ENCODE measurements at places on chromosomes 6 and 20.

DNA sequence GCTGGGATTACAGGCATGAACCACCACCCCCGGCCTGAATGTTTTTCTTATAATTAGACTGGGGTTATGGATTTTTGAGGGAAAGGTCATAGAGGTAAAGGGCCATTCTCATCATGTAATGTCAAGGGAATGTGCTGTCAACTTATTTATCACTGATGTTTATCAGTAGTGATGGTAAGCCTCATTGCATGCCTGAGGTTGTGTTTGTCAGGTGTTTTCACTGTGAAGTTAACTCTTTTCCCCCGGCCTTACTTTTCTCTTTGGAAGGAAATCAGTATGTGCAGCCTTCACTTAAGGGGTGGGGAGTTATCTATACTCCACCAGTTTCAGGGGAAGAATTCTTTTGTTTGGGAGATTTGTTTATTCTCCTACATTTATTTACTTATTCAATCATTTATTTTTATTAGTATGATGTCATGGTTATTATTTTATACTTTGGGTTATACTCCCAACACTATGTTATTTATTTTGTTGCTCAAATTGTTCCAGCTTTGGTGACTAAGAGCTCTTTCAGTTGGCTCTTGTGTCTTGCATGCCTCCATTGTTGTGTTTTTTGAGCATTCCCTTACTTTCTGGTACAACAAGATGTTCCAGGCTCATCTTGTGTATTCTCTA, 2.8 kb upstream of the SLC17A5 start:
- DNase-seq, result no peak

GRCh38 chr6:151808371-151809241, 1.1 kb downstream of the ESR1 start:
- DNase-seq, result no peak

DNA sequence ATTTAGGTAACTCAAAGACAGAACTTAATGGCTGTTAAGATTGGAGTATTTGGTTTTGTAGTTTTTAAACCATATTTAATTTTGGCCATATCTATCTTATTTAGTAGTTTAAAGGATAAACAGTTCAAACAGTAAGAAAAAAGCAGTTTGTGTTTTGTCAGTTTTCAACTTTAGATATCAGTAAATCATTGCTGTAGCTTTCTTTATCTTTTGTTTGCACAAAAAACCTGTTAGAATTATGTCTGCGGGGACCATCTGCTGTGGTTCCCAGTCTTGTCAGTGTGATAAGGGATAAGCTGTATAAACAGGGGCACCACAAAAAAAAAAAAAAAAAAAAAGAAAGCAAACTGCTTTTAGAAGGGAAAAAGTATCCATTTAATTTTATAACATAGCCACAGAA, 40.9 kb downstream of the CDKAL1 start:
- peak; percentile 36 for DNase-seq

DNA sequence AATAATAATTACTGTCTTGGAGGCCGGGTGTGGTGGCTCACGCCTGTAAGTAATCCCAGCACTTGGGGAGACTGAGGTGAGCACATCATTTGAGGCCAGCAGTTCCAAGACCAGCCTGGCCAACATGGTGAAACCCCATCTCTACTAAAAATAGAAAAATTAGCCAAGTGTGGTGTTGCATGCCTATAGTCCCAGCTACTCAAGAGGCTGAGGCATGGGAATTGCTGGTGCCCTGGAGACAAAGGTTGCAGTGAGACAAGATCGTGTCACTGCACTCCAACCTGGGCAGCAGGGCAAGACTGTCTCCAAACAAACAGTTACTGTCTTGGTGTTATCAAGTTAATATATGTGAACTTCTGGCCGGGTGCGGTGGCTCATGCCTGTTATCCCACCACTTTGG, 4.9 kb downstream of the RRP36 start:
- DNase-seq, result no peak

DNA sequence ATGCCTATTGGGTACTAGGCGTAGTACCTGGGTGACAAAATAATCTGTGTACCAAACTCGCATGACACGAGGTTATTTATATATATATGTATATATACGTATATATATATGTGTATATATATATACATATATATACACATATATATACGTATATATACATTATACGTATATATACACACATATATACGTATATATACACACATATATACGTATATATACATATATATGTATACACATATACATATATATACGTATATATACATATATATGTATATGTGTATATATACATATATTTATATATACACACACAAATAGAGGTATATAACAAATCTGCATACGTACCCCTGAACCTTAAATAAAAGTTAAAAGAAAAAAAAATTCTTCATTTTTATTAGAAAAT, 103.2 kb downstream of the ZDHHC14 start:
- no peak for DNase-seq

- DNase-seq, result no peak
Observed at GRCh38 chr6:39515471-39515870, 193.0 kb upstream of the KCNK16 start.

- DNase-seq, result no peak
Observed at GRCh38 chr20:34362502-34363061, 491 bp upstream of the ITCH start.

GRCh38 chr6:27966044-27966443, 9.0 kb downstream of the OR2B6 start:
- no peak for DNase-seq

GRCh38 chr6:160088784-160089533, 32.7 kb upstream of the SLC22A1 start:
- no peak for DNase-seq

DNA sequence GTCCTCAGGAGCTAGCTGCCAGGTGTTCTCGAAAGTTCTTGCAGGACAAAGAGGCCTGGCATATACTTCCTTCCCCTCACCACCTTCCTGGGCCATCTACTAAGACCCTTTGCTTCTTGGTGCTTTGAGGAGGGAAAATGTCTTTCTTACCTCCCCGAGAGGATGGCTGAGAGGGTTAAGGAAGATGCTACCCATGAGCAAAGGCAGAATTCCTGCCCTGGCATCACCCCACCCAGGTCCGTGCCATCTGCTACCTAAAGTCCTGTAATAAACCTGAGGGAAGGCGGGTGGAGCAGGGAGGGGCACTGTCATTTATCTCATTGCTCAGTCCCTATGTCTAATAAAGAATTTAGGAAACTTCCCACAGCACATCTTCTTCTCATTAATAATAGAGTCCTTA, 16.2 kb downstream of the GFOD1 start:
- no peak for DNase-seq

GRCh38 chr20:50873585-50873984, 57.7 kb downstream of the ADNP start:
- DNase-seq, result no peak

- no peak for DNase-seq
Observed at GRCh38 chr6:138569970-138570724, 70.9 kb upstream of the NHSL1 start.

- DNase-seq, result no peak
Observed at GRCh38 chr20:49851991-49852390, 39.4 kb downstream of the SLC9A8 start.

GRCh38 chr6:4017058-4017739, 61.7 kb downstream of the FAM217A start:
- no peak for DNase-seq

DNA sequence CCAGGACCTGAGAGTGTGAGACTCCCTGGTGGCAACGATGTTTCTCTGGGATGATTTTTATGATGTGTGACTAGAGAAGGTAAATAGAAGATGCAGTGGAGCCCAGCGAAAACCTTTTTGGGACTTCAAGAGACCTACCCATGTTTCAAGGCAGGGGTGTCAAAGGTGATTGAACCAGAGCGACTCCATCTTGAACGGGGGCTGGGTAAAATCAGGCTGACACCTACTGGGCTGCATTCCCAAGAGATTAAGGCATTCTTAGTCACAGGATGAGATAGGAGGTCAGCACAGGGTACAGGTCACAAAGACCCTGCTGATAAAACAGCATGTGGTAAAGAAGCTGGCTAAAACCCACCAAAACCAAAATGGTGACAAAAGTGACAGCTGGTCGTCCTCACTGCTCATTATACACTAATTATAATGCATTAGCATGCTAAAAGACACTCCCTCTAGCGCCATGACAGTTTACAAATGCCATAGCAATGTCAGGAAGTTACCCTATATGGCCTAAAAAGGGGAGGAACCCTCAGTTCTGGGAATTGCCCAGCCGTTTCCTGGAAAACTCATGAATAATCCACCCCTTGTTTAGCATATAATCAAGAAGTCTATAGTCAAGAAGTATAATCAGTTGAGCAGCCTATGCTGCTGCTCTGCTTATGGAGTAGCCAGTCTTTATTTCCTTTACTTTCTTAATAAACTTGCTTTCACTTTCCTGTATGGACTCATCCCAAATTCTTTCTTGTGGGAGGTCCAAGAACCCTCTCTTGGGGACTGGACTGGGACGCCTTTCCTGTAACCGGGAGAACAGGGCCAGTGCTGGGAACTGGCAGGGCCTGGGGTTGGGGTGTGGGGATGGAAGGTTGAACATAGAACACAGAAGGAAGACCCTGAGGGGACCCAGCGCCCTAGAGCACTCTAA, 526.4 kb downstream of the QKI start:
- DNase-seq, result no peak

DNA sequence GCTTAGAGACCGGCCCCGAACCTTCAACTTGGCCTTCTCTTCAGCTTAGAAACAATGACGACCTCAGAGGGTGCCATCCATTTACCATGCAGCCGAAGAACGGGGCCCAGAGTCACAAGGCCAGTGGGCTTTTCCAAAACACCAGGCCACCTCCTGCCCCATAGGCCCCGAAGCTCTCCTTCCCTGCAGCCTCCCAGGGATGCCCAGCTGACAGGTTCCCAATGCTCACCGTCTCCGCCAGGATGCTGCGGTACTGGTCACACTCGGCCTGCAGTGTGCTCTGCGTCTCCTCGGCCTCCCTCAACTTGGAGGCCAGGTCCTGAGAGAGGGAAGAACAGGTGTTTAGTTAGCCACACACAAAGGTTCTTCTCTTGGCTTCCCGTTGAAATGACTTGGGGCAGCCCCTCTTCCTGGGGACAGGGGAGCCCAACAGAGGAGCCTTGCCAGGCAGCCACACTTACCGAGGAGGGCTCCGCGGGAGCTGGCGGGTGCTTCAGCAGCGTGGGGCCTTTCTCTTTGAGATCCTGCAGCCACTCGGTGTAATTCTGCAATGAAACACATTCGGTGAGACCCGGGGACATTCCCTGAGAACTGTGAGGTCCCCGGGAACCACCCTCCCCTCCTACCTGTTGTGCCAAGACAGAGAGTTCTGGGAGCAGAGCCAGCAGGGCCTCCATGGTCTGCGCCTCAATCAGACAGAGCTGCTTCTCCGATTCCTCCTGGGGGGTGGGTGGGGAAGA, 51.5 kb downstream of the DSTN start:
- DNase-seq, result no peak

DNA sequence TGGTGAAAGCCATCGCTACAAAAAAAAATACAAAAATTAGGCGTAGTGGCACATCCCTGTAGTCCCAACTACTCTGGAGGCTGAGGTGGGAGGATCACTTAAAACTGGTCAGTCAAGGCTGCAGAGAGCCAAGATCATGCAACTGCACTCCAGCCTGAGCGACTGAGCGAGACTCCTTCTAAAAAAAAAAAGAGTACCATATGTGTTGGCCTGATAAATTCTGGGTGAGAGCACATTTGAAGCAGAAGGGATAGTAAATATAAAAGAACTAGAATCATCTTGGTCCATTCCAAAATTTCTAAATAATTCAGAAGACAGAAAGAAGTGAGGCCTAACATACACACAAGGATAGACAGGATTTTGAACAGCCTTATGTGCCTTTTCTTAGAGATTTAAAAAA, 2.2 kb downstream of the IBTK start:
- no peak for DNase-seq

GRCh38 chr6:53640361-53640760, 25.2 kb downstream of the KLHL31 start:
- DNase-seq, result no peak

DNA sequence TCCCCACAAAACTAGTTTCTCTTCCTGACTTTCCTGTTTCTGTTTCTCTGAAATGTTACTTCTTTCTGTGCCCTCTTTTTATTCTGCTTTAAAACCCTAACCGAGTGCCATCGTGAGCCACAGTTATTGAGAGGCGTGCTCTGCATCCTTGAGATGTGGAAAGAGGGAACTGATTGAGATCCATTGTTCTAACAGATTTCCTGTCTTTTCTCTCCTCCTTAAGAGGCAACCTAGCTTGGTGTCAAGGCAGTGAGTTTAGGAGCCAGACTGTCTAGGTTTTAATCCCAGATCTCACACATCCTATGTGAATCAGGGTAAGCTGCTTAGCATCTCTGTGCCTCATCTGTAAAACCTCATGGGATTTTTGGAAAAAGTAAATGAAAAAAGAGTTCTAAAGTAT, 57.5 kb downstream of the SNX9 start:
- DNase-seq, result no peak

GRCh38 chr6:137882225-137882961, 15.3 kb downstream of the TNFAIP3 start:
- no peak for DNase-seq

GRCh38 chr20:50055524-50056083, 57.3 kb downstream of the UBE2V1 start:
- no peak for DNase-seq

GRCh38 chr6:131062241-131063027, 611 bp downstream of the EPB41L2 start:
- no peak for DNase-seq

DNA sequence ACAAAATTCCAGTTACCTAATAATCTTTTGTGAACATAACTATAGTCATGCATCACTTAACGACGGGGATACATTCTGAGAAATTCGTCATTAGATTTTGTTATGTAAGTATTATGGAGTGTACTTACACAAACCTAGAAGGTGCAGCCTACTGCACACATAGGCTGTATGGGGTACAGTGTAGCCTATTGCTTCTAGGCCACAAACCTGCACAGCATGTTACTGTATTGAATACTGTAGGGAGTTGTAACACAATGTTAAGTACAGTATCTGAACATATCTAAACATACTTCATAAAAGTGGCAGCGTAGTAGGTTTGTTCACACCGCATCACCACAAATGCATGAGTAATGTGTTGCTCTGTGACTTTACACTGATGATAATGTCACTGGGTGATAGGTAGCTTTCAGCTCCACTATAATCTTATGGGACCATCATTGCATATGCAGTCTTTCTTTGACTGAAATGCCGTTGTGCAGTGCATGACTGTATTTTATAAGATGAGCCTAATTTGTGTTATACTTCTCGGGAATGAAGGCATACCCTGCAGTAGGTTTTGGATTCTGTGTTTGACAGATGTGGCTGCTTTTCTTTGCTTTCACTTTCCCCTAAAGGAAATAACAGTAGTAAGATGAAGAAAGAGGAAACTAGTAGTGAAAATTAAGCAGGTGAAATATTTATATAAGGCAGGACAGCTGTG, 365.6 kb downstream of the FARS2 start:
- no peak for DNase-seq

GRCh38 chr6:95292011-95292410, 285.3 kb upstream of the MANEA start:
- DNase-seq, result no peak

DNA sequence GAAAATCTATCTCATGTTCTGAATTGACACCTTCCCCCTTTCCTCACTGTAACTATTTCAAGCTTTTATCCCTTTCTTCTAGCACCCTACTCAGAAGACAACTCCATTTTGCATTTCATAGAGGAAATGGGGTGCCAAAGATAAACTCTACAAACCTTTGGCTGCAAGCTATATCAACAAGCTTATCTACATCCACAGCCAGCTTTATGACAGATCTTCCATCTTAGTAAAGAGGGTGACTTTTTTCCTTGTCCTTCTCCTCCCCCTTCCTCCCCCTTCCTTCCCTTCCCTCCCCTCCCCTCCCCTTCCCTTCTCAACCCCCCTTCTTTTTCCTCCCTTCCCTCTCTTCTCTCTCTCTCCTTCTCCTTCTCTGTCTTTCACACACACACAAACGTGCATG, 58.0 kb upstream of the OLIG3 start:
- no peak for DNase-seq

GRCh38 chr6:129189266-129189665, 306.3 kb downstream of the LAMA2 start:
- no peak for DNase-seq
